ENCODE measurements at places on chromosomes 1 and 21.

DNA sequence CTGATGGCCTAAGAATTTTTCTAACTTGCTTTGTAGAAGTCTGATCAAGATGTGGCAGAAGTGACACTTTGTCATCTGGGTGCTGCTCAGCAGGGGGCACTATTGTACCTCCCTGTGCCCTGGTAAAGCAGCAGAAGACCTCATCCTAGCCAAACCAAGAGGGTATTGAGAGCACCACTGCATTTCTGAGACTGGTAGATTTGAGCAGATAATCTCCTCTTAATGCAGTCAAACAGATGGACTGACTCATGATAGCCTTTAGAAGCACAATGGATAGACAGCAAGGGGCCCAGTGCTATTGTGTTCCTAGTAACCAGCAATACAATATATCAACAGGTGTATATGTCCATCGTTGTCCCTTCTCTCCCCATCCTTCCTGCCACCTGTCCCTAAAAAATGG lies 5.7 kb downstream of the TPM3 start:
- peak; percentile 81 for DNase-seq

DNA sequence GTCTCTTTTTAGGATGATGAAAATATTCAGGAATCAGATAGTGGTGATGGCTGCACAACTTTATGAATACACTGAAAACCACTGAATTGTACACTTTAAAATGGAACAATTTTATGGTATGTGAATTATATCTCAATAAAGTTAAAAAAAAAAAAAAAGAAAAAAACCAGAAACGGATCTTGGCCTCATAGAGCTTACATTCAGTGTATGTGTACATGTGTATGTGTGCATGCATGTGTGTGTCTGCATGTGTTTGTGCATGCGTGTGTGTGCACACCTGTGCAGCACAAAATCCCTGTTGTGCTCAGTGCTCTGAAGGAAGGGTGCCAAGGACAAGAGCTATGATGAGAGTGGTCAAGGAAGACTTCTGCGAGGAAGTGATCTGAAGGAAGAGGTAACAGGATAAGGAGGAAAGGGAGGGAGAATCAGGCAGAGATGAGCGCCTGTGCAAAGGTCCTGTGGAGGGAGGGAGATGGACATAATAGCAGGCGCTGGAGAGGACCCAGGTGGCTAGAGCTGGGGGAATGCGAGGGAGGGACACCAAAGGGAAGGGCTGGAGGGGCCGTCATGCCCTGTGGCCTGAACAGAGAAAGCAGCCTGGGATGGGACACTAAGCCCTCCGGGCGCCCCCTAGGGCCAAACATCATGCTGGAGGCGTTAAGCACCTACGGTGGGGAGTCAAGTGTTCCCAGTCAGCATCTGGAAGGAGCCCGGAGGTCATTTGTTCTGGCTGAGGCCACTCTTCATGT lies 25.2 kb downstream of the NKAIN1 start:
- no peak for DNase-seq

DNA sequence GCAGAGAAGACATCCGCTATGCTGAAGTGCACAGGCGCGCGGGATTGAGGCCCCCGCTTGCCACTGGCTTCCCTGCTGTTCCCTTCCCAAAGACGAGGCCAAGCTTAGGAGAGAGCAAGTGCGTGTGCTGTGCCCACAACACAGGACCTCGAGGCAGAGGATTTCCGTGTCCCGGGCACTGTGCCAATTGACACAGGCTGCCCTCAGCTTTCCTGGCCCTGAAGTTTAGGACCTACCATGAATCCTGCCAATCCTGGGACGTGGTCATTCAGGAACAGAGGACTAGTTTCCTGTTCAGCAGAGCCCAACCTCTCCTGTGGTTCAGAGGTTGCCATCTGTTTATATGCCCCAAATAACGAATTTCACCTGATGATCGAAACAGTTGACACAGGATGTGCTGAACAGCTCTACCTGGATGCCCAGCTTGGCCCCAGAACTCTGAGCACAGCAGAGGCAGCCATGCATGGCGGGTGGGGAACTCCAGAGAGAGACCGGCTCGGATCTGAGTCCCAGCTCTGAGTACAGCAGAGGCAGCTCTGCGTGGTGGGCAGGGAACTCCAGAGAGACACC lies 22.0 kb downstream of the SLC37A1 start:
- no peak for DNase-seq

- no peak for DNase-seq
Measured at GRCh38 chr1:193891788-193892187, 705.4 kb upstream of the B3GALT2 start.

DNA sequence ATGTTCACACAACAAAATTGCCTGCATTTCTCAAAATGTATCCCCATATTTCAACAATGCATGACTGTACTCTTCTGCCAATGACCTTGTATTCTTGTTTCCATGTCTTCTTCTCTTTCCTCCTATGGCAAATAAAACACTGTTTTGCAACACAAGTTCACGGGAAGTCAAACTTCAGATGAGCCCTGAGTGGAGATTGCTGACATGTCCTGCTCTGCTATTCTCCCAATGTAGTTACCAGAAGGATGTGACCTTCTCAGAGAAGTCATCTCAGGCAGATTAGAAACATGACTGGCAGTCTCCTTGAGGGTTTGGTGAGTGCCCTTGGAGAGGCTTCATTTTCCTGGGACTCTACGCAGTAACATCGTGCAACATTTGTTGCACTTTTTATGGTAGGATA lies 15.6 kb downstream of the FCGR2B start:
- DNase-seq = no peak

GRCh38 chr1:223000632-223001031 lies 142.4 kb downstream of the TLR5 start:
- DNase-seq = no peak

DNA sequence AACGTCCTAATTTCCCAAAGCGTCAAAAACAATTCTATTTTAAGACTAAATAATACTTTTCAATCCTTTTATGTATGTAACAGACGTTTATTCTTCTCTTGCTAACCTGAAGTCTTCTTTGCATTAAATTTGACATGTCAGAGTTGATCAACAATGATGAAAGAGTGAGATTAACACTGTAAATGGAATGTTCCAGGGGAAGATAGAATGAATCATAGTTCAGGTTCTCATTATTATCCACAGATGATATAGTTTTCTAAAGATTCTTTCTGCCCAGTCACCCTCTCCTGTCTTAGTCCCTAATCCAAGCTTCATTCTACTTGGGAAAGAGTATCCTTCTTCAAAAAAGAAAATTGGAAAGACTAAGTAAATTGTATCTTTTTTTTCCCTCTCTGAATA lies 38.9 kb downstream of the SDCCAG8 start:
- DNase-seq = no peak

All from NCI-H1694 treated with DMSO at 0.1 percent for 48 hours (cell line).